Endothelial cell (in vitro differentiated cells): ENCODE measurements at places on chromosomes 4 and X. TPM values are rescaled to one million over a fixed set of nuclear protein-coding genes. Genes with fewer than 3 reads are reported as not detected.

DNA sequence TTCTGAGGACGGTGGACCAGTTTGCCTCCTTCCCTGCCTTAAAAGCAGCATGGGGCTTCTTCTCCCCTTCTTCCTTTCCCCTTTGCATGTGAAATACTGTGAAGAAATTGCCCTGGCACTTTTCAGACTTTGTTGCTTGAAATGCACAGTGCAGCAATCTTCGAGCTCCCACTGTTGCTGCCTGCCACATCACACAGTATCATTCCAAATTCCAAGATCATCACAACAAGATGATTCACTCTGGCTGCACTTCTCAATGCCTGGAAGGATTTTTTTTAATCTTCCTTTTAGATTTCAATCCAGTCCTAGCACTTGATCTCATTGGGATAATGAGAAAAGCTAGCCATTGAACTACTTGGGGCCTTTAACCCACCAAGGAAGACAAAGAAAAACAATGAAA is 255.3 kb downstream of the RAPGEF2 start:
- DNase-seq: no peak

The EFHC2 gene
- 0.41 TPM for total RNA-seq

The CD38 gene
- 0.15 TPM for total RNA-seq

DNA sequence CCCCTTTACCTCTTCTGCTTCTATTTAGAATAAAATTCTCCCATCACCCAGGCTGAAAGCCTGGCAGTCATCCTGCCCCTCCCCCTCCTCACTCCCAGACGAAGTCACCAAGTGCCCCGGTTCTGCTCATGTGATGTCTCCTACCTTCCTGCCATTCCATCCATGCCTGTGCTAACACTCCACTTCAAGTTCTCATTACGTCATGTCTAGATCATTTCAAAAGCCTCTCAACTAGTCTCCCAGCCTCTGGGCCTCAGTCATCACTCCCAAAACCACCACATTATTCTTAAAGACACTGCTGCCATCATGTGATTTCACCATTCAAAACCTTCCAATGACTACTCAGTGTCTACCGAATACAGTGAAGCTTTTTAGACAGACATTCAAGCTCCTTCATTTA is 17.2 kb upstream of the HOPX start:
- DNase-seq: no peak

GRCh38 chr4:36310216-36310615 is 28.8 kb downstream of the DTHD1 start:
- DNase-seq: no peak
